Activated CD8-positive, alpha-beta memory T cell treated with anti-CD3 and anti-CD28 coated beads for 24 hours (primary cell): ENCODE measurements at places on chromosomes 3 and 15.

DNA sequence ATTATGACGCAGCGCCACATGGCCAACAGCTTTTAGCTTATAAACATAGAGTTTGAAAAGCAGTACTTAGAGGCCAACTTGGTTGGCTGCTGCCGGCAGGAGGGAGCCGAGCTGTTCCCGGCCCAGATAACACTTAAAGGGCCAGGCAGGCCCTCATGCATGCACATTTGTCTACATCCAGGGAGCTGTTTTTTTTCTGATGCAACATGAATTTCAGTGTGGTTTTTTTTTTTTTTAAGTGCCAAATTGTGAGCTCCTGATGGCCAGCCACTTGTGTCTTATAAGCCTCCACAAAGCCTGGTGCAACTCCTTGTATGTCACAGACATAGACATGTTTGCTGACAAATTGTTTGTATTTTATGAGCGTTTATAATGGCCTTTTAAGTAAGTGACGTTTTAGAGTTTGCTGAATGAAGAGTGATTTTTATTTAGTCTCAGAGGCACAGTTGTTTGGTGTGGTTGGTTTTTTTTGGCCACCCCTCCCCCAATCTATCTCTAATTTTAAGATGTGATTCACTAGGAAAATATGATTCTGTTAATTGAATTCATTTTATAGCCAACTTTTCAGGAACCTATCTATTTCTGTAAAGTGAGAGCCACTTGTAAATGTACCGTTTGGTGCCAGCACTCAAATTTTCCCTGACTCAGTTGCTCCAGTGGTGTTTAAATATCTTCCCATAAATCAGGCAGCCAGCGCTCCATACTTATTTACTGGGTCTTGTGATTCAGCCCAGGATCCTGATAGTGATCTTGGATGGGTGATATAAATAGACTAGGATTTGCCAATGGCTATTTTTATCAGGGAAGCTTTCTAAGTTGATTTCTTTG is 134.3 kb downstream of the VGLL4 start:
- no peak for DNase-seq

- no peak for DNase-seq
These were observed 31.6 kb downstream of the COL8A1 start for GRCh38 chr3:99669879-99670555.

DNA sequence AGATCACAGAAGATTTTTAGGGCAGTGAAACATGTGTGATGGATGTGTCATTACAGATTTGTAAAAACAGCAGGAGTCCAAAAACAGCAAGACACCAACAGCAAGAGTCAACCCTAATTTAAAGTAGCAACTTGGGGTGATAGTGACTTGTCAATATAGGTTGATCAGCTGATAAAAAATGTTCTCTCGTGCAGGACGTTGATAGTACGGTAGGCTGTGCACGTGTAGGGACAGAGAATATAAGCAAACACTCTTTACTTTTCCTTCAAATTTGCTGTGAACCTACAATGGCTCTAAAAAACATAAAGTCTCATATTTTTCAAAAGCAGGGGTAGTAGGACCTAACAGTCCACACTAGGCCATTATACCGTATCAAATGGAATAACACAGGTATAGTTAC is 120.8 kb downstream of the STAG1 start:
- DNase-seq: no peak

GRCh38 chr15:55222588-55222987 is 25.8 kb upstream of the RSL24D1 start:
- no peak for DNase-seq

- DNase-seq: no peak
These were observed 951.5 kb upstream of the CFAP20DC start for GRCh38 chr3:60001369-60001768.

- DNase-seq: no peak
These were observed 496.6 kb upstream of the SGO1 start for GRCh38 chr3:20682573-20682972.

GRCh38 chr3:42855547-42856380 is 19.9 kb downstream of the CYP8B1 start:
- DNase-seq: peak; percentile 28

- no peak for DNase-seq
These were observed 96.7 kb downstream of the SV2B start for GRCh38 chr15:91196768-91197167.

GRCh38 chr3:194135806-194136518 is at the start of gene HES1:
TSS of gene HES1 (plus strand) at chr3:194136148. CDS start at chr3:194136381, 233 bp downstream.
- DNase-seq: peak; percentile 66

GRCh38 chr3:150911771-150912170 is 6.5 kb upstream of the MINDY4B start:
- no peak for DNase-seq

DNA sequence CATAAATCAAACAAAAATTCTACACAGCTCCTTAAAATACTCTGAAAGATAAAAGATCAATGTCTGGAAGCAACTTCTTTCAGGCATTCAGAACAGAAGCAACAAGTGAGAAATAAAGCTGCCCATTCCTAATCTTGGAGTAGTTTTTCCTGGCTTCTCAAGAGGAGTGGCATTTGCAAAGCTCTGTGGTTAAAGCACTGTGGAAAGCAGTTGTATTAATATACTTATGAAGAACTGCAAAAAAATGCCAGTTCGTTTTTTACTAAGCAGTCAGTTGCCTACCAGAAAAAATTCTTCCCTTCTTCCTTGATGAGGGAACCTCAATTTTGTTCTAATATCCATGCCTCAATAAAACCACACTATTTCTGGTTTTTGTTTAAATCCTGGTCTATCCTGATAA is 197.8 kb downstream of the TNIK start:
- no peak for DNase-seq

DNA sequence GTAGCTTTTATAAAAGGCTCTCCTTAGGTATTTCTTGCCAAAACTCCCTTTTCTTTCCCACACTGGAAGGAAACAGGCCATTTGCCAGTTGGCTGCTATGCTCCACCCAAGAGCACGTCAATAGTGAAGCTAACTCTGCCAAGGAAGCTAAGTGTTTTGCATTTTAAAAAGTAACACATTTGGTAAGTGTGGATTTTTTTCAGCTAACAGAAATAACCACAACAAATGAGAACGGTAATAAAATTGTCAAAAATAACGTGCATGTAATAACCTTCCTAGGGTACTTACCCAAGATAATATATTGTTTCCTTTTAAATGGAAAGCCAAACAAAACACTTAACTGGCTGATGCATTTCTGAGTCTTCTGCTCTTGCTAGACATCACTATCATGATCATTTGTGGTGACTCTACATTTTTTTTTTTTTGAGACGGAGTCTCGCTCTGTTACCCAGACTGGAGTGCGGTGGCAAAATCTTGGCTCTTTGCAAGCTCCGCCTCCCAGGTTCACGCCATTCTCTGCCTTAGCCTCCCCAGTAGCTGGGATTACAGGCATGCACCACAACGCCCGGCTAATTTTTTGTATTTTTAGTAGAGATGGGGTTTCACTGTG is 4.6 kb downstream of the DPP8 start:
- DNase-seq: no peak

- DNase-seq: no peak
These were observed 183.5 kb upstream of the NSMCE3 start for GRCh38 chr15:29452881-29453731.

- no peak for DNase-seq
These were observed 161.2 kb upstream of the TMCO5A start for GRCh38 chr15:37773111-37773860.

- no peak for DNase-seq
These were observed 35.2 kb downstream of the ROPN1B start for GRCh38 chr3:126004217-126004616.

GRCh38 chr3:189204167-189204866 is 32.5 kb downstream of the TPRG1 start:
- no peak for DNase-seq

DNA sequence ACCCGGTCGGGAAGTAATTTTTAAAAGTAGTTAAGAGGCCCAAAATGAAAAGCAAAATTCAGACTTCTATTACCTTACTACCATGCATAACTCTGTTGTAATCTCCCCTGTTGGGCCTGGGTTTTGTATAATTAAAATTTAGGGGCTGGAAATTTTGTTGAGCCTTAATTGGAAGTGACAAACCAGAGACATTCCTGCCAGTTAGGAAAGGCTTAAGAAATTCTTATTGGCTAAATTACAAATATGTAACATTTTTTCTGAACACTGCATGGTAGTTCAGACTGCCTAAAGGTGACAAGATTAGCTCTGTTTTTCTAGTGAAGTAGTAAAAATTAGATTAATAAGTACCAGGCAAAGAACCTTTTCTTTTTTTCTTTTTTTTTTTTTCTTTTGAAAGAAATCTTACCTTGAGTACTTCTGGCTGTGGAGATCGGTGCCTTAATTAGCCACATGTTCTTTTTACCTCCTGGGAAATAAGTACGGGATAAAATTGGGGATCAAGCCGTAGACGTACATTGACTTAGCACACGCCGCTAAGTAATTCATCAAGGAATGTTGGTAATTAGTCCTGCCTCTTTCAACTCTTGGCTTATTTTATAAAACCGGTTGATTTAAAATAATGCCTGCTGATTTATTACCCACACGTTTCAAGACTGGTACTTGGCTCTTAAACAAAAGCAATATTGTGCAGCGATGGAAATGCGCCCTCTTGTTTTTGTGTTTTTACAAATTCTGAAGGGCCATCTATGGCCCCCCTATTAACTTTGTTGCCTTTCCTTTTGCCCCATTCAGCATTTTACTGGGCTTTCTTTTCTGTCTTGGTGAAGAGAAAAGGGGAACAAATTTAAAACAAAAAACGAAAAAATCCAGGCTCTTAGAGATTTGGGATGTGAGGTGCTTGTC is 111.2 kb upstream of the SAMMSON start:
- DNase-seq: no peak

DNA sequence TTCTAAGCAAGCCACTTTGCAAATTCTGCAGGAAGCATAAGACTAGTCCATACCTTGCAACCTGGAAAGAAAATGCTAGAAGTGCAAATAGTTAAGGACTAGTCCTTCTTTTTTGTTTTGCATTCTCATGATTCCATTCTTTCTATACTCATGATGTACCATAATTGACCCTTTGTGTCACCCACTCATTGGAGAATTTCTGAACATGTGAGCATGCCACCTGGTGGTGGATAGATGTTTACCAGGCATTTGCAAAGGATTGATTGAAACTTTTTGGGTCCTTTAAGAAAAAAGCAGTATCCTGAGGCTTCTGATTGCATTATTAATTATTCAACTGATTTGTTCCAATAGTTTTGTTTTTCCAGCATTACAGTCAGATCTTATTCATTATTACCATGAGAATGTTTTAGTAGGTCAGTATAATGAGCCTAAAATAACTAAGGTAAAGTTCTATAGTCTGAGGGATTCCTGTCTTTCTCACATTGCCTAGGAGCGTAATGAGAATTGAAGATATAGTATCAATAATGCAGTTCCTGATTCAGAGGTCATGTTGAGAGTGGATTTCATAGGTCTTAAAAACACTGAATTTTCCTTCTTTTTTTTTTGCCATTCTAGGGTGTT is 20.2 kb upstream of the DIPK2A start:
- no peak for DNase-seq

- DNase-seq: no peak
These were observed 104.9 kb upstream of the ZBED2 start for GRCh38 chr3:111700054-111700453.

GRCh38 chr3:129834580-129834979 is 58.9 kb downstream of the TMCC1 start:
- no peak for DNase-seq

DNA sequence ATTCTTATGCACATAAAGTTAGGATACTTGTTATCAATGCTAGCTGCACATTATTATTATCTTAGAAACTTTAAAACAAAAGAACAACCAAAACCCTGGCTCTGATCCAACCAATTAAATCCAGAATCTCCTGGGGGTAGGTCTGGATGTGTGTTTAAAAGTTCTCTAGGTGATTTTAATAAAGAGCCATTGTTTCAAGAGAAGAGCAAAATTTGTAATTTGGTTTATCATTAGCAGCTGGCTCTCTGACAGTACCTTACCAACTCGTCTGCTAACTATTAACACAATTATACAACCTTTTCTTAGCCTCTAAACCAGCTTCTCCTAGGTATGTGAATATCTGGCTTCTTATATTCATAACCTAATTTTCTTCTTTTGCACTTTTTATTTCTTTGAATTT is 68.9 kb downstream of the IFT80 start:
- no peak for DNase-seq

DNA sequence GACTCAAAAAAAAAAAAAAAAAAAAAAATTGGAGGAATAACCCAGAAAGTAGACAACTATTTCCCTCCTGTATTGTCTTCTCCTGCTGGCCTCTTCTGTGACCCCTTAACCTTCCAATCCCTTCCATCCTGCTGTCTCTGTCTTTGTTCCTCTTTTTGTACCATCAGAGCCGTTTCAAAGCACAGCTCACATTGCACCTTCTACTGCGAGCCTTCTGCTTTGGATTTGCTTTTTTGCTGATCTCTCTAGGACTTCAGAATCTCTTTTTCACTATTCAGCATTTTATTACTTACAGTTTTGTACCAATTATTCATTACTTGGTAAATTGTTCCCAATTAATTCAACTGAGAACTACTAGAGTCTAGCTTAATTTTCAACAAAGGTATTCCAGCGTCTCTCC is 284.0 kb upstream of the TBL1XR1 start:
- no peak for DNase-seq

DNA sequence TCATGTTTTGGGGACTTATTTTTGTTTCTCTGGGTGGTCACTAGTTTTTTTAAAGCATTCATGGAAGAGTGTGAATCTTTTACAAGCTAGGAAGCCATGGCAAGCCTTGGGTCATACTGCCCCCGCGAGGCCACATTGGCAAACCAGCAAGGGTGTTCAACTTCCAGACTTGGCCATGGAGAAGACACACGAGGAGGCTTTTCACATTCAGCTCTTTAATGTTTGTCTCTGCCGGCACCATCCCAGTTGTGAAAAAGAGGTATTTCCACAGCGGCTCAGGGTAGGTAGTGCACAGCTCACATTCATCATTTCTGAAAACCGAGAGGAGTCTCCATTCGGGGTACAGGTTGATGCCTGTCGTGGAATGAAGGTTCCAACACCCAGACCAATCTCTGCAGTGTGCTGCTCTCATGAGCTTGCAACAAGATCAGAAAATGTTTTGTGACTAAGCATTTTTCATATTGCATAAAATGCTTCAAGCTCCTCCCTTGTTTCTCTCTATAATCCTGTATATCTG is 7.7 kb downstream of the CCR5 start:
- DNase-seq: peak; percentile 87

GRCh38 chr3:49703443-49703927 is 14.1 kb downstream of the RNF123 start:
- DNase-seq: peak; percentile 79

GRCh38 chr3:59424268-59425010 is 374.6 kb upstream of the CFAP20DC start:
- DNase-seq: no peak

DNA sequence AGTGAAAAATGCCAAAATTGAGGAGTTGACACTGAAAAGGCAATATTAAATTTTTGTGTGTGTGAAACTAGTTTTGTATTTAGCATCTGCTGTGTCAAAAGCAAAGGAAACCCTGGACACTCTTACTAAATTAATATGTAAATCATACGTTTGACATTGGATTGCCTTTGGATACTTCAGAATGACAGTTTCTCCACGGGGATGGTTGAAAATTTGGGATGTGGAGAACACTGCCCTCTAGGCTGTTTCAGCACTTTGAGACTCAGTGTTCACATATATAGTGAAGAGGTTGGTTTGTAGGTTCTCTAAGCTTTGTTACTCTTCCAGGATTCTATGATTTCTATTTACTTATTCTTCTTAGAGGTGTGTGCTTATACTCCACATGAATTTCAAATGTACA is 3.0 kb downstream of the ROBO2 start:
- no peak for DNase-seq

GRCh38 chr15:74336061-74337005 is 31.1 kb downstream of the CYP11A1 start:
- DNase-seq: no peak

- no peak for DNase-seq
These were observed 77.7 kb upstream of the LIMD1 start for GRCh38 chr3:45516829-45517228.
